ENCODE measurements at places on chromosomes 2 and 18.
A peak's percentile ranks its signal among the peaks of the same experiment; 100 is the strongest.

GRCh38 chr18:63523660-63524059 is 18.5 kb upstream of the SERPINB12 start:
- no peak for DNase-seq

- DNase-seq, result no peak
Measured at GRCh38 chr2:154537843-154538450, 160.5 kb upstream of the KCNJ3 start.

DNA sequence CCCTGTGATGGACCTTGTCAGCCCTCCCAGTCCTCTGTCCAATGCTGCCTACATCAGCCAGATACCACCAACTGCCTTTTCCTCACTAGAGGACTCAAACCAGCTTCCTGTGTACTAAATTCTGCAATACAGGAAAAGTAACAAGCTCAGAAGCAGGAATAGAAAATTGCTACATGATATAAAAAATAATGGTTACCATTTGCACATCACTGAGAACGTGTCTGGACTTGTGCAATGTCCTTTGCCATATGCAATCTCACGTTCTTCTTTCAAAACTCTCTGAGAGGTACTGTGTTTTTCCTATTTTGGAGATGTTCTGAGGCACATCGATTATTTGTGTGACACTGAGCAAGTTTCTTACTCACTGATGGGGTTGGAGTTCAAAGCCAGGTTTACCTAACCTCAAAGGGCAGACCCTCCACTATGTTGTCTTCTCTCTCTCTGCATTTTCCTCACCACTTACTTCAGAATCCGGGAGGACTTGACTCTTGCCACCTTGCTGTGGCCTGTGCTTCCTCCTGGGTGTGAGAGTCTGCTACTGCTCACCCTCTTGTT is 12.1 kb downstream of the UPP2 start:
- DNase-seq, result no peak

GRCh38 chr2:73253400-73253799 is 19.3 kb downstream of the CCT7 start:
- DNase-seq, result no peak

- no peak for DNase-seq
Measured at GRCh38 chr18:22634464-22634863, 216.7 kb upstream of the CTAGE1 start.

DNA sequence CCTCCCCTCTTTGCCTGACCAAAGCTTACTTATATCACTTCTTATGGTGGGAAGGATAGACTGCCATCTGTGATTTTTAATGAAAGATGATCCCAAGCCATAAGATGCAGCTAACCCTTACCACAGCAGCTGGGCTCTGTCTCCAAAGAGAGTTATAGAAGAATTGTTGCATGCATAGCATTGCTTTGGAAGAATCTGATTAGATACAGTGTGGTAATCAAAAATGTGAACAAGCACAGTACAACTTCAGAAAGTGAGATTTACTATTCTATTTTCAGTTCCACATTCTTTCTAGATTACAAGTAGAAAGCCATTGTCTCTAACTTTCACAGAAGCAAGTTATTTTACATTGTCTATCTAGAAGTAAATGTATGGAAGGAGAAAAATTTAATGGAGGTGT is 129.0 kb upstream of the ACVR2A start:
- DNase-seq, result no peak

GRCh38 chr2:105950521-105951383 is 206.0 kb downstream of the NCK2 start:
- DNase-seq, result no peak

DNA sequence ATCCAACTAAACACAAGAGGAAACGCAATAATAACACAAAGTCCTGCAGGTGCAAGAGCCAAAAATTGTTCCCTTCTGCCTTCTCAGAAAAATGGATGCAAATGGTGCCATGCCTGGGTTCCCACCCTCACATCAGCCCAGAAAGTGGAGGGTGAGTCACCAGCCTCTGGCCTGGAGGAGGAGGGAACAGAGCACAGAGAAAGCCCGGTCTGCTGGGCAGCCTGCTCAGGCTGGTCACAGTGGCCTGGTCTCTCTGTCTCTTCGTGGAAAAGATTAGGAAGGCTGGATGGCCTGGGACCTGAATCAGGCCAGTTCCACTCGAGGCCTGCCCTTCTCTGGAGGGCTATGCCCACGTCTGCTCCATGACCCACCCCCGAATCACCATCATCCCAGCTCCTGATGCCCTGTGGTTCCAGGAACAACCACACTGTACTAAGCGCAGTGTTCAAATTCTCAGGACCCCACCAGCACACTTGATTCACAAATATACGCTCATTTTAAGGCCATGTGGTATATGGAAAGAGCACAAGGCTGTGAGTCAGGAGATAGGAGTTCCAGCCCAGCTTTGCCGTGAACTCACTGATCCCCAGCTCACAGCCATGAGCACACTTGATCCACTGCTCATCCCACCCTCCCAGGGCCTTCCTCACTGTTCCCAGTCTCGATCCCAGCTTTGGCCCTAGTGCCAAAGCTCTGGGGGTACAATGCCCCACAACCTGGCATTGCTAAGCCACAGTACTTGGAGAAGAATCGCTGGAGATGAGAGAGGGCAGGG is 82.1 kb downstream of the ZBTB7C start:
- DNase-seq, result peak; percentile 45

GRCh38 chr2:64212346-64212745 is 68.1 kb upstream of the PELI1 start:
- DNase-seq, result no peak

- peak; percentile 15 for DNase-seq
Measured at GRCh38 chr18:7567474-7568425, 634 bp downstream of the PTPRM start.

DNA sequence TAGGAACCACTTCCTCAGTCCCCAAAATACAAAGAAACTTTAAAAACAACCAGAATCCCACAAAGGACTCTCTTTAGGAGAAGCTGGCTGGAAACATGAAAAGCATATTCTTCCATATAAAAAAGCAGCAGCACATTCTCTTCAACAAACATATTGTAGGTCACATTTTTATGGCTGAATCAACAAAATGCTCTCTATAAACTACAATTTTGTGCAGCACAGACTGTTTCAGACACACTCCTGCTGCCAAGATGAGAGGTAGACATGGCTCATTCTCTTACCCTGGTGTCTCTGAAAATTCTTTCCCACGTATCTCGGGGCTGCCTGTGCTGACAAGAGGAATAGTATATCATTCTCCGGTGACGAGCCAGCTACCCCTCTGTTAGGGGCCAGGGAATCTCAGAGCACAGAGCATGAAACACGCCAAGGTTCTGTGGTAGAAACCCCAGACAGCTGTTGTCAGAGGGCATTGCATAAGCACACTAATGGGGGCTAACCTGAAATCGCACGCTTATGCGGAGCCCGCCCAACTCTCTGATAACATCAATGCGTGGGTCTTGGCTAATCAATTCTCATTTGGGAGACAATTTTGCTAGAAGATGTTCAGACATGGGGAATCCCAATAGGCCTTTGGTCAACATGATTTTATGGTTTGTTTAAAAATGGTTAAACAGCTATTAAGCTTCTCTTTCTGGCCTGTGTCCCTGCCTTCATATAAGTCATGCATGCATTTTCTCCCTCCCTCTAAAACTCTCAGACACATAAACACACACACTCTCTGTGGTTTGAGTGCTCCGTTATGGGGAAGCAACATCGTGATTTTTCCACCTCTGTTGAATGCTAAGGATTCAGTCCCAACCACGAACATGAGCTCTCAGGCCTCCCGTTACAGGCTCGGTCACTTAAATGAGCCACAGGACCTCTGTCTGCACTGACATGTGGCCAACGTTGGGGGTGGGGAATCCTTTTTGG is 177.5 kb downstream of the INO80D start:
- no peak for DNase-seq

GRCh38 chr2:168751104-168751740 is 51.2 kb upstream of the NOSTRIN start:
- no peak for DNase-seq

GRCh38 chr2:50650403-50650810 is 381.5 kb downstream of the NRXN1 start:
- DNase-seq, result no peak

GRCh38 chr18:11305507-11305906 is 156.1 kb upstream of the PIEZO2 start:
- DNase-seq, result no peak

GRCh38 chr18:58501066-58501896 is 127.6 kb downstream of the ALPK2 start:
- no peak for DNase-seq

DNA sequence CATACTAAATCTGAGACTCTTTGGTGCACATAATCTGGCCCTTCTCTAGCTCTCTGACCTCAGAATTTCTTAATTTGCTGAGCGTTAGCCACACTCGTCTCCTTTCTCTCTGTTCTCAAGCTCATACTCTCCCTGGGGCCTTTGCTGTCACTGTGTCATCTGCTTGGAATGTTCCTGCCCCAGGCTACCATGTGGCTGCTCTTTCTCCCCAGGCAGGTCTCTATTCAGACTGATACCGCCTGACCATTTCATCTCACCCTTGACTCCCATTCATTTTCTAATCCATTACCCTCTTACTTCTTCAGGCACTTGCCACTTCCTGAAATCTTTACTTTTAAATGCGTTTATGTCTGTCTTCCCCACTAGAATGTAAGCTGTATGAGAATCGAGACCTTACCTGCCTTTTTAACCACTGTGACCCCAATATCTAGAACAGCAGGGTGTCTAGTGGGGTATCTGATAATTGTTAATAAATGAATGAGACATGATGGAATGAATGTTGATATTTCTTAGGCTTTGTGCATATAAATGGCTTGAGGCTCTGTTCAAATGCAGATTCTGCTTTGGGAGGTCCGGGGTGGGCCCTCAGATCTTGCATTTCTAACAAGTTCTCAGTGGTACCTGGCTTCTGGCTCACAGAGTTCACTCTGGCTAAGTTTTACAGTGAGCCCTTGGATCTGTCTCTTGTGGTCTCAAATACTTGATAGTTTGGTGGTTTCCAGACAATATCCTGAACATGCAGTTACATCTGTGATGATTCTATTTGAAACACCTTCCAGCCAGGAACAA is 89.9 kb upstream of the EPC2 start:
- DNase-seq, result no peak

DNA sequence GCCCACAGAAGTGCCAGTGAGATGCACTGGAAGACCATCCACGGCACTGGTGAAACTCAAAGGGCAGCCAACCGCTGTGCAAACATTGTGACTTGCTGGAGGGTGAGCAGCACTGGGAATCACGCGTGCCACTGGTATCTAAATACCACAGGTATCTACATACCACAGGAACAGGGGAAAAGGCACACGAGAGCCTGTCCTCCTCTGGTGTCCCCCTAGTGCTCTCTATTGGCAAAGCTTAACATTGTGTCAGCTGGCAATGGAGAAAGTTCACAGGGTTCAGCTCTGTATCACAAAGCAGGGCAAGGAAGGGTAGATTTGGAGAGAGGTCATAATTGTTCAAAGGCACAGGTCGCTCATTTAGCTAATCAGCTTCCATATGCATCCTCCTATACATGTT is 12.6 kb upstream of the SEC11C start:
- no peak for DNase-seq

GRCh38 chr18:74942319-74942910 is 266.5 kb downstream of the PTGR3 start:
- DNase-seq, result no peak

- no peak for DNase-seq
Measured at GRCh38 chr18:13368080-13368813, 149.7 kb downstream of the LDLRAD4 start.

DNA sequence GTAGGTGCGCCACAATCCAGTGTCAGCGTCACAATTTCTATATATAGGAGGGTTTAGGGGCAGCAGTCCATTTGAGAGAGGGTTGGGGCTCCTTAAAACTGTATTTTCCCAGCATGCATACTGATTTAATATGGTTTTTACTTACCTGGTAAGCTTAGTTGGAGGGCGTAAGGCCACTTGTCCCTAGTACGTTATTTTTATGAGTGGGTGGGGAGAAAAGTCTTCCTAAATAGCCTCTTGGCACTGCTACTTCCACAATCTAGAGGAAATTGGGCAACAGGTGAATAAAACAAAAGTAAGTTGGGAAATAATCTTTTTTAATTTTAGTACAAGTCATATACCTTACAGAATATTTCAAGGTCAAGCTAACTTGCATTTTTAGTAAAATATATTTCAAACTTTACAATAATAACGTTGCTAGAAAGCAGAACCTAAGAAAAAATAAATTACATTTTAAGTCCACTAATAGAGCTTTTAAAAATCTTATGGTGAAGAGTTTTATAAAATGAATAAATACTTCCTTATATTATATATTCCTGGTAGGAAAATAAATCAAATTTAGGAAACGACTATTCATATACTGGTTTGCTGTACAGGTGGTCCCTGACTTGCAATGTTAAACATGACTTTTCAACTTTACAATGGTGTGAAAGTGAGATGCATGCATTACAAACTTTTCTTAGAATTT is 20.9 kb downstream of the DHRS9 start:
- DNase-seq, result no peak

DNA sequence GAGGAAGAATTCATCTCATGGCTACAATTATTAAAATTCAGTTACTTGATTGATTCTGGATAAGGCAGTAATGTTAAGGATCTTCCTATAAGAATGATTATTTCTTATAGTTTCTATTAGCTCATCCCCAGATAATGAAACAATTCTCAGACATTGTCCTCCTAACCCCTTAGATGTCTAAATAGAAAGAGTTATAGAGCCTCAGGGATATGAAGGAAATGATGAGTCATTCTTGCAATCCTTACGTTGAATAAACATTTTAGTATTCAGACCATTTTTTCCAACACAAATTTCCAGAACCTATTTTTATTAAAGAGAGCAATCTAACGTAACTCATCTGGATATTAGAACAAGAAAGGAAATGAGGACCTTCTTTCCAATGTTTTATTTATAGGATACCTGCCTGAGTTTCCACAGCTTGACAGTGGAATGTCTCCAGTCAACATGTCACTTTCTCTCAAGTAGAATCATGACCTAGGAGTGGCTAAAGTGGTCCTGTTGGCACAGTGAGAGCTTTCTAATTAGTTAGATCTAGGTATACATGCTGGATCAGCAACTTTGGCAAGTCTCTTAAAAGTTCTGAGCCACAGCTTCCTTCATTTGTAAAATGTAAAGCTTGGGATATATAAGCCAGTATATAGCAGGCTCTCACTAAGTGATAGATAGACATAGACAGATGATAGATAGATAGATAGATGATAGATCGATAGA is 88.0 kb upstream of the RAB27B start:
- no peak for DNase-seq

GRCh38 chr2:235447210-235447609 is 46.6 kb upstream of the AGAP1 start:
- no peak for DNase-seq

- DNase-seq, result no peak
Measured at GRCh38 chr2:207260021-207260420, 94.3 kb upstream of the KLF7 start.

GRCh38 chr18:59079264-59079663 is 60.4 kb upstream of the SEC11C start:
- peak; percentile 60 for DNase-seq

DNA sequence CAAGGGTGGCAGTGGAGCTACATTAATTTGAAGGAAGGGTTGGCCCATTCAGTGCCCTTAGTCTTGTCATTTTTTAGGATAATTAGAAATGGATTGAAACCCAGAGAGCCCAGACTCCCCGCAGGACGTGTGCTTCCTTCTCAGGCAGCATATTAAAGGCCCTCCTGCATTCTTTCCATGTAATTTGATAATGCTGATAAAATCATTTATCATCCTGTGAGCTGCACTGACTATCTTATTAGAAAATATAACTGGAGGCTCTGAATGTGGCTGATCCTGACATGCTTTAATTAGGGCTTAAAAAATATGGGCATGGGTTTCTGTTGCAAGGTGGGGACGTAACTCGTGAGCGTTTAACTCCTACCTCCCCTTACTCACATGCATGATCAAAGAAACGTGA is 148.1 kb downstream of the ACKR3 start:
- no peak for DNase-seq

GRCh38 chr2:132400169-132400900 is 16.3 kb upstream of the GPR39 start:
- DNase-seq, result no peak
